Activated CD8-positive, alpha-beta memory T cell treated with anti-CD3 and anti-CD28 coated beads for 48 hours (primary cell): ENCODE measurements at places on chromosomes 5 and 9.

DNA sequence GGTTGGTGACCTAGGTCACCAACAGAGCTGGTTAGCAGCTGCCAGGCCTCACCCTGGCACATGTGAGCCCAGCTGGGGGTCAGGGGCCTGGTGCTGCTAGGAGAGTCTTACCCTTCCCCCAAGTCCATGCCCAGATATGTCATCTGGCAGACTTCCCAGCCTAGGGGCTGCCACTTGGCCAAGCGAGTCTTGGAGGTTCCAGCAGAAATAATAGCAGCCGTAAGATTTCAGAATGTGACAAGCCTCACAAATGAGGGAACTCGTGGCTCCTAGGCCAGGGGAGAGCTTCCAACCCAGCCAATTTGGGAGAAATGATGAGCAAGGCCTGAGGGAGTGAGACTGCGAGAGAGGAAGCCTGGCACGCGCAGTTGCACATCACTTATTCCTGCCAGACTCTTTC is 11.1 kb downstream of the URM1 start:
- DNase-seq, result no peak

GRCh38 chr9:128370752-128371629 is at the start of gene URM1:
Gene URM1, plus strand, starts transcription at chr9:128371374. Its CDS starts 7 bp downstream, at chr9:128371381.
- DNase-seq, result peak; percentile 82

GRCh38 chr5:157109744-157110143 is 900 bp upstream of the HAVCR2 start:
- no peak for DNase-seq

GRCh38 chr9:106947106-106947900 is 84.3 kb downstream of the ZNF462 start:
- DNase-seq, result no peak

GRCh38 chr9:12230708-12231107 is 462.5 kb upstream of the TYRP1 start:
- DNase-seq, result no peak

- no peak for DNase-seq
Observed at GRCh38 chr5:59838989-59839388, 54.5 kb downstream of the PDE4D start.

DNA sequence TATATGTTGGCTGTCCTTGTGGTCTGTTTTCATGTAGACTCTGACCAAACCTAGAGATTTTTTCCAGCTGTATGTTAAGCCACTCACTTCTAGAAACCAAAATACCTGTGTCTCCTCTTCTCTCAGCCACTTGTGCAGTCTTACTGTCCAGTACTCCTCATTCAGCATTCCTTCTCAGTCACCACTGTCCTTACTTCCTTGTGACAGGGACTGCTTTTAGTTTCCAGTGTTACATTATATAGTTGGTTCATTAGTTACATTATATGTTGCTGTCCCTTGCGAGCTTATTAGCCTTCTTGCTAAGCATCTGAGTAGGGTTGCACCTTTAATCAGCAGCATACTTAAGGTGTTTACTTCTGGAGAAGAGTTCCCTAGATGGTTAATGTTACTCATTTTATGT is 4.3 kb downstream of the ATP6V1G1 start:
- DNase-seq, result no peak

DNA sequence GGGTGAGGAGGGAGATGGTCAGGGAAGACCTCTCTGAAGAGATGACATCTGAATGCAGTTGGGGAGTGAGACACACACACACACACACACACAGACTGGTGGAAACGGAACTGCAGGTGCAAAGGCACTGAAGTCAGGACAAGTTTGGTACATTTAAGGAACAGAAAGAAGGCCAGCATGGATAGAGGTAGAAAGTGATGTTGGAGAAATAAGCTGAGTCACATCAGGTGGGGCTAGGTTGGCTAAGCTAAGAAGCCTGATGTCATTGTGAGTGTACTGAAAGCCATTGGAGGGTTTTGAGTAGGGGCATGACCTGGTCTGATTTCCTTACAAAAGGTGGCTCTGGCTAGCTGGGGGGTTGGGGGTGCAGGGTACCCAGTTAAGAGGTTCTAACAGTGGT is 3.1 kb downstream of the BSPRY start:
- DNase-seq, result no peak

GRCh38 chr5:176414704-176415103 is 1.6 kb downstream of the CLTB start:
- no peak for DNase-seq

GRCh38 chr5:152739916-152740315 is 334.8 kb upstream of the NMUR2 start:
- DNase-seq, result no peak
